ENCODE measurements at places on chromosomes 13 and 19.

DNA sequence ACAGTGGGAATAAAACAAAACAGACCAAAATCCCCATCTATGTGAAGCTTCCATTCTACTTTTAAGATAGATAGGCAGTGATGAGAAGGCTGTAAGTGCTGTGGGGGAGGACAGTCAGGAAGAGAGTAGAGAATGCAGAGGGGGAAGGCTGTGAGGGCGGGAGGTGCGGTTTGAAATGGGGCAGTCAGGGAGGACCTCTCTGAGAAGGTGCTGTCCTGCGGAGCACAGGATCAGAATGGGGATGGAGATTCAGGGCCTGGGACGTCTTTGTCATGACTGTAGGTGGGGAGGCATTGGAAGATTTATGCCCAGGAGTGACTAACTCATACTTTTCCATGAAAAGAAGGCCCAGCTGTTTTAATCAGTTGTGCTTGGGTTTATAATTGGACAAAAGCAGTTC is 3.9 kb upstream of the GPR183 start:
- no peak for DNase-seq

DNA sequence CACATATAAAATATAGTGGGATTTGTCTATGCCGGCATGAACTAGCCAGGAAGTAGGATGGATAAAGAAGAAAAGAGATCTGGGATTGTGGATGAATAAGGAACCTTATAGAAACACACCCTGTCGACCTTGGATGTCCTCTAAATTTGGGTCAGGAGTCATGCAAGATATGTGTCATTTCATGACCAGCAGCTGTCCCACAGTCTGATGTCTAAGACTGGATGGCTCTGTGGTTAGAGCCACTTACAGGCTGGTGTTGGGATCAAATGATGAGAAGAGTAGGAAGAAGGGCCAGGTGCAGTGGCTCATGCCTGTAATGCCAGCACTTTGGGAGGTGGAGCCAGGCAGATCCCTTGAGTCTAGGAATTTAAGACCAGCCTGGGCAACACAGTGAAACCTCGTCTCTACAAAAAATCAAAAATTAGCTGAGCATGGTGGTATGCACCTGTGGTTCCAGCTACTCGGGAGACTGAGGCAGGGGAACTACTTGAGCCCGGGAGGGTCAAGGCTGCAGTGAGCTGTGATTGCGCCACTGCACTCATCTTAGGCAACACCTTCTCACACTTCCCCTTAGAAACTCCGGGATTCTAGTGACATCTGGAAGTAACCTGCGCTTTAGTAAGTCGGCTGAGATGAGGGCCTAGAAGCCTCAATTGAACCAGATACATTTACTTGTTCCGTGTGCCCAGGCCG is 30.8 kb downstream of the TMED1 start:
- DNase-seq, result no peak

DNA sequence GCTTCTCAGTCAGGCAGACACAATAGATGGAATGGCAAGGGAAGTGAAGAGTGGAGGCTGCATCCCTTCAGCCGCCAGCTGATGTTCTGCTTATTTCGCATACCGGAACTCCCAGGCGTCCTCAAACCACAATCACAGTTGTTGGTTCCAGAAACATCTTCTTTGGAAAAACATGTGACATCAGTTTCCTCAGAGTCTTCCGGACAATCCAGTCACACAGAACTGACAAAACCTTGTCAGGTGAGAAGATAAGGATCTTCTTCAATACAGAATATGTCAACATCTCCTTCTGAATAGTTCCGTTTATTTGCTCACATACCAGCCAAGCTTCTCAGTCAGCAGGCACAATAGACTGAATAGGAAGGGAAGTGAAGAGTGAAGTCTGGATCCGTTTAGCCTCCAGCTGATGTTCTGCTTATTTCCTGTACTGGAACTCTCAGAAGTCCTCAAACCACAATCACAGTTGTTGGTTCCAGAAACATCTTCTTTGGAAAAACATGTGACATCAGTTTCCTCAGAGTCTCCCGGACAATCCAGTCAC is 45.1 kb upstream of the CEACAM21 start:
- DNase-seq, result no peak

DNA sequence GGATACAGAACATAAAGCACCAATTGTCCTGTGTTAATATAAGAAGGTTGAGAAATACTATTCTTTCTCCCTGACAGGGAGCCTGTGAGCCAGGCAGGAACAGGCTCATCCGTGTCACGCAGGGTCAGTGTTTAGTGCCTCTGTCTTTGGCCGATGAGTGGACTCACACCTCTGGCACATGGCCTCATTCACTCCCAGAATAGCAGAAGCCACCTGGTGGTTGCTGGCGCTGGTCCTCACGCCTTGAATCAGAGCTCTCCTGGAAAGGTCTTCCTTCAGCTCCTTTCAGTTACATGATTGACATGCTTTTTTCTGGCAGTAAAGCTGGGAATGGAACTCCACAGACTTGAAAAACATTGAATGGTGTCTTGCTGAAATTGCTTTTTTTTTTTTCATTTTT is 28.1 kb upstream of the SIAH3 start:
- no peak for DNase-seq

DNA sequence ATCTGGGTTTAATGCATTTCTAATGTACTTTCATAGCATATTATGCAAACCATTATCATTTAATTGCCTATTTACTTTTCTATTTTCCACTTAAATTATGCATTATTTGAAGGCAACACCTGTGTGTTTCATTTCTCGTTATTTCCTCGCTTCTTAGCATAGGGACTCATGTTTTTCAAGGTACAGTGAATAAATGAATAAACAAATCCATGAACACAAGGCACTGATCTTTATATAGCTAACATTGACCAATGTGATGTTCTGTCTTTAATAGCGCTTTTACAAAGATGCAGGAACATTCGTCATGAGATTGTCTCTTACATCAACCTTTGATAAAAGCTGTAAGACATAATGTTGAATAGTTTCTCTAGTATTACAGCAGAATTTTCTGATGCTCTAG is 121.2 kb downstream of the B3GLCT start:
- DNase-seq, result no peak

- no peak for DNase-seq
Observed at GRCh38 chr13:75473468-75473867, 8.5 kb downstream of the TBC1D4 start.

Measured in activated CD4-positive, CD25-positive, alpha-beta regulatory T cell treated with anti-CD3 and anti-CD28 coated beads, Interleukin-2, amount 50 U/mL, for 72 hours (primary cell).